ENCODE measurements at places on chromosomes 11 and 22. TPM values are rescaled to one million over a fixed set of nuclear protein-coding genes. Genes with fewer than 3 reads are reported as not detected.

DNA sequence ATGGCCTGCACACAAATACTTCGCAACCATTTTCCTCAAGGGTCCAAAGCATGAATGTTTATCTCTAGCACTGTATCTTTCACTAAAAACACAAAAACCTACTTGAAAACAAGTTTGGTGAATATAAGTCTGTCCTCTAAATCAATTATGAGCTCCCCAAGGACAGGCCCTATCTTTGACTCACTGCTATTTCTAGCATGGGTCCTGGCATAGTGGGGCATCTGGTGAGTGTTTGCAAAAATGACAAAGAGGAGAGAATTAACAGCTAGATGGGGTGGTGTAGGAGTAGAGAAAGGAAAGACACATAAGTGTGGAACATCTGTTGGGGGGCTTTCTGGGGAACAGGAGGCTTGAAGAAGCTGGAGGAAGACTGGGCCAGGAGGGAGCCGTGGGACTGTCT, 74.0 kb upstream of the PHOX2A start:
- DNase-seq = no peak

- DNase-seq = peak; percentile 68
Observed at GRCh38 chr11:77506857-77507256, 33.0 kb upstream of the PAK1 start.

DNA sequence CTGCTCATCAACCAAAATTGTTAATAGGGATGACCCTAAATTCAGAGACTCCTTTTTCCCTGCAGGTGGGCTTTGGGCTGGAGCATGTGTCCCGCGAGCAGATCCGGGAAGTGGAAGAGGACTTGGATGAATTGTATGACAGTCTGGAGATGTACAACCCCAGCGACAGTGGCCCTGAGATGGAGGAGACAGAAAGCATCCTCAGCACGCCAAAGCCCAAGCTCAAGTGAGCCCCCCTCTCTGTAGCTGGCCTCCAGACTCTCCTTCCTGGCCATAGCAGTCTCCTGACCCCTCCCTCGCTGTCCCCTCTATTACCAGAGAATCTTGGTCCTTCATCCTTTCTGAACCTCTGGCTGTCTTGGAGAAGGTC, 47.9 kb upstream of the RAB1B start:
- DNase-seq = no peak

DNA sequence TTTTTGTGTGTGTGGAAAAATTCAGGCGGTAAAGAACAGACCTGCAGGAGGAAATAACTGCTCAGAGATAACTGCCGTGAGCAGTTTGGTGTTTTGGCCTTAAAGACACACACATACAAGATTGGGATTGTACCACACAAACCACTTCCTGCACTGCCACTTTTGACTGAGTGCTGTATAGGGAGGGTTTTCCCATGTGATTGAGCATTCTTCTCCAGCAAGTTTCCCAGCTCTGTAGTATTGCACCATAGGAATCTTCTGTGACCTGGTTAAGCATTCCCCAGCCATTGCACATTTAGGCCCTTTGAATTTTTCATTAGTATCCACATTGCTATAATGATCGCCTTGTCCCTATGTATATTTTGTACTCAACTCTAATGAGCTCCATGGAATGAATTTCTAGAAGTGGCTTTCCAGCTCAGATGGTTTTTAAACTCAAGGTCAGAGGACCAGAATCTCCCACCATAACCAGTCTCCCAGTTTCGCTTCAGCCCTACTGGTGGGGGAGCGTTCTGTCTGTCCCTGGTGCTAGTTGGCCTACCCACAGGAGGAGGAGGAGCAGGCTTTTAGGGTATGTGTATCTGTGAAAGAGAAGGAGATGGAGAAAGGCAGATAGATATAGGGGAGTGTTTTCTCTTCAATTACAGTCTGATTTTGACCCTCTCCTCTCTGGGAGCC, 9.3 kb downstream of the CD82 start:
- no peak for DNase-seq

DNA sequence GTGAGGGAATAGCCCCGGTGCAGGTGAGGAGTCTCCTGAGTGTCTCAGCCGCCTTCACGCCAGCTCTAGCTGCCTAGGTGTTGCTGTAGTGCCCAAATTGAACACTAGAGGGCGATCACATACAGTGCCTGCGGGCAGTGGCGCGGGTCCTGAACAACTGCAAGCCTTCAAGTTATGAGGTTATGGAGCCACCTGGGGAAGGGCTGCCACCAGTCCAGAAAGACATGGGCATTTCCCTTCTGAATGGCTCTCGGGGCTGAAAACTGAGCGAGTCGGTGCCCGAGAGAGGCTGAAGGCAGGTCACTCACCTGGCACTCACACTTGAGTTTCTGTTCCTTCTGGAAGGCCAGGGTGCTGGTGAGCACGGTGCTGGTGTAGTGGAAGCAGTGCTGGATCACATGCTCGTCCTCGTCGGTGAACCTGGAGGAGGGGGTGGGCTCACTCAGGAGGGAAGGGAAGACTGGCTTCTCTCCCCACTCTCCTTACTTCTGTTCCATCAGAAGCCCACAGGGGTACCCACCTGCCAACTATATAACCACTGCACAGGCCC, 88.4 kb downstream of the PDE2A start:
- DNase-seq = peak; percentile 40

NLRP6 gene
- not detected for total RNA-seq

- DNase-seq = no peak
Observed at GRCh38 chr11:85800595-85801342, 10.2 kb downstream of the SYTL2 start.

DNA sequence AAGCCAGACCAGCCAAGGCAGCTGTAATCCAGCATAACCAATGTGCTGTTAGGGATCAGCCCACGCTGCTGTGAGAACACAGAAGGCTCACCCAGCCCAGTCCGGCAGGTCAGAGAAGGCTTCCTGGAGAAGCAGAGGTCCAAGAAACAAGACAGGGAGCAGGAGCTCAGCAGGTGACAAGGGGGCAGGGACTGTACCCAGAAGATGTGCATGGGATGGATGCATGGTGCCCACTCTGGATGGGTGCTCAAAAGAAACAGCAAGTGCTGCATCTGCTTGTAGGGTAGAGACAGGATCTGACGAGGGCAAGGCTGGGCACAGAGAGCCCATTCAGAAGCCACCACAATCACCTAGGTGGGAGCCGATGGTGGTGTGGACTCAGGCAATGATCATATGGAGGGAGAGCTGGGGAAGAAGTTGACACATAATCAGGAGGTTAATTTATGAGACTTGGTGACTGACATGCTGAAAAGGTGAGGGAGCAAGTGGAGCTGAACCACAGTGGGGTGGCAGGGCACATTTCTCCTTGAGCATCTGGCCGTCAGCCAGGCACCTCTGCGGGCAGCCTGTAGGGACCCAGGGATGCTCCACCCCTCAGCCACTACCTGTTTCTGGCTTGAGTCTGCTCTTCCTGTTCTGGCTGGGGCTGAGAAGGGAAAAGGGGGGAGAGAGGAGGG, 102.3 kb upstream of the DRD2 start:
- DNase-seq = no peak

- DNase-seq = peak; percentile 77
Observed at GRCh38 chr11:74870485-74870884, 78.4 kb downstream of the XRRA1 start.
